Adrenal gland (tissue), 19 donors: ENCODE measurements at places on chromosomes 1 and 21. TPM values are rescaled to one million over a fixed set of nuclear protein-coding genes. Genes with fewer than 3 reads are reported as not detected.

GNAT2 gene
- polyA plus RNA-seq: not detected

FAM229A gene
- polyA plus RNA-seq: 1.6 TPM

PDZK1 gene
- 3.5 TPM for polyA plus RNA-seq

OR2T35 gene
- polyA plus RNA-seq: not detected

SPRR2D gene
- polyA plus RNA-seq: 0.88 TPM

RAD54L gene
- 2.1 TPM for polyA plus RNA-seq

BCL2L15 gene
- 0.48 TPM for polyA plus RNA-seq

GLIS1 gene
- polyA plus RNA-seq: 0.08 TPM
